ENCODE measurements at places on chromosomes 3 and 15. TPM values are rescaled to one million over a fixed set of nuclear protein-coding genes. Genes with fewer than 3 reads are reported as not detected.

Gene RASL12
- 1.7 TPM for total RNA-seq

Gene CCR3
- not detected for total RNA-seq

Gene ATP13A4
- not detected for total RNA-seq

Gene SUMF1
- 43.3 TPM for total RNA-seq

Gene AP3B2
- 5.8 TPM for total RNA-seq

Gene PLS1
- 0.99 TPM for total RNA-seq

Gene KNL1
- 1.3 TPM for total RNA-seq

Gene LRRC31
- total RNA-seq = not detected

Gene ANKRD34C
- not detected for total RNA-seq

Gene FBXW12
- 0.27 TPM for total RNA-seq

Gene GOLGA8Q
- total RNA-seq = 1.1 TPM

GRCh38 chr3:23085261-23085660 lies 117.9 kb upstream of the UBE2E2 start:
- no peak for DNase-seq

DNA sequence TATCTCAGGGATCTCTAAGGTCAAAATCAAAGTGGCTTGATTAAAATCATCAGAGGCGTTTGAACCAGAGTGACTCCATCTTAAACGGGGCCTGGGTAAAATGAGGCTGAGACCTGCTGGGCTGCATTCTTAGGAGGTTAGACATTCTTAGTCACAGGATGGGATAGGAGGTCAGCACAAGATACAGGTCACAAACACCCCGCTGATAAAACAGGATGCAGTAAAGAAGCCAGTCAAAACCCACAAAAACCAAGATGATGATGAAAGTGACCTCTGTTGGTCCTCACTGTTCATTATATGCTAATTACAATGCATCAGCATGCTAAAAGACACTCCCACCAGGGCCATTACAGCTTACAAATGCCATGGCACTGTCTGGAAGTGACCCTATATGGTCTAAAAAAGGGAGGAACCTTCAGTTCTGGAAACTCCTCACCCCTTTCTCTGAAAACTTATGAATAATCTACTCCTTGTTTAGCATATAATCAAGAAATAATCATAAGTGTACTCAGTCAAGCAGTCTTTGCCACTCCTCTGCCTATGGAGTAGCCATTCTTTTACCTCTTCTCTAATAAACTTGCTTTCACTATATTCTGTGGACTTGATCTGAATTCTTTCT lies 143.3 kb upstream of the SLCO3A1 start:
- no peak for DNase-seq

- DNase-seq = no peak
These were observed at the start of gene PLSCR2 for GRCh38 chr3:146469150-146470017. TSS of gene PLSCR2 (minus strand) at chr3:146469561. CDS start at chr3:146459904, 9,657 bp downstream.

GRCh38 chr3:88003115-88003755 lies 55.6 kb downstream of the CGGBP1 start:
- peak; percentile 81 for DNase-seq

- no peak for DNase-seq
These were observed 70.2 kb downstream of the FMN1 start for GRCh38 chr15:33124279-33124678.

GRCh38 chr3:100570811-100571210 lies 38.6 kb upstream of the ADGRG7 start:
- no peak for DNase-seq

GRCh38 chr3:189529889-189530471 lies 101.2 kb upstream of the TP63 start:
- DNase-seq = no peak

DNA sequence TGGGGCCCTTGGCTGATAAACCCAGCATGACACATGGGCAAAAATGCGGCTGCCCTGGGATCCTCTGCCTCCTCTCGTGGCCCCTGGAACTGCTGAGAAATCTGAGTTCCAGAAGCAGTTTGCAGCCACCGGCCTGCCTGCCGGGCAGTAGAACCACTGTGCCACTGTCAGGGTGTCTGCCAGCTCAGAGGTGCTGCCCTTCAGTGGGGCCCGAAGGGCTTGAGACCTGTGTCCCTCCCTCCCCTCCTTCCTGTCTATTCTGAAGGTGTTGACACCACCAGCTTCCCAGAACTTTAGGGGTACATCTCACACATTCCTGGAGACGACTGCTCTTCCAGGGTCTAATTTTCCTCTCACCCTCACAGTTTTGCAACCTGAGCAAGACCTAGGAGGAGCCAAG lies 88.2 kb upstream of the POMGNT2 start:
- DNase-seq = no peak

DNA sequence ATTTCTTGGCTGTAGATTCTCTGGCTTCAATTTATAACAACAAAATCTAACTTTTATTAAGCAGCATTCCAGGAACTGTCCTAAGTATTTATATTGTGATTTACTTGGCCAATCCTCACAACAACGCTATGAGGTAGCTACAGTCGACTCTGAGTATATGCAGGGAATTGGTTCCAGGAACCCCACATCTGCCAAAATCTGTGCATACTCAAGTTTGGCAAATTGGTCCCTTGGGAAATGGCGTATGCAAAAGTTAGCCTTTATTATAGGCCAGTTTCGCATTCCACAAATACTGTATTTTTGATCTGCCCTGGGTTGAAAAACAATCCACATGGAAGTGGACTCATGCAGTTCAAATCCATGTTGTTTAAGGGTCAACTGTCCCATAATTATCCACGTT lies 53.9 kb downstream of the RAP2B start:
- peak; percentile 98 for DNase-seq

DNA sequence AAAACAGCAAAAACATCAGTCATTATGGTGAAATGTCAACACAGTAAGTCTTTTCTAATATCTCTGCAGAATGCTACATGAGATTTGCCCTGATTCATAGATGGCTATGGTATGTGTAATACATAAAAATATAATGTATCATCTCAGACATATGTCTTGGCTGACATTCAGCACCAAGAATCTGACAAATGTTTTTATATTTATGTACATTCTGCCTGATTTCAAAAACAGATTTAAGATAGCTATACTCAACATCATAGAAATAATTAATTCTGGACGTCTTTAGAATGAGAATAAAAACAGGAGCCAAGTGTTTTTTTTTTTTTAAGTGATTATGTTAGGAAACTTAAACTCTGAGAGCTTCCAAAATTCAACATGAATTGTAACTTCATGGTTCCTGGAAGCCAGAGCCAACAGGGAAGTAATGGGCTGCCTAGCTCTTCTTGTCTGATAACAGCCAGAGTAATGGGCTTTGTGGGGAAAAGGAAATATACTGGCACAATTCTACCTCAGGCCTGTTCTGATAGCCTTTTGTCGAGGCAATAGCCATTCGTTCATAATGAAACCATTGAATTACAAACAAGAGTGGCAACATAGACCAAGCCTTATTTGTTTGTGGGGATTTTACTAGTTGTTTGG lies 184.4 kb downstream of the VGLL4 start:
- peak; percentile 64 for DNase-seq

- DNase-seq = peak; percentile 21
These were observed 45.2 kb upstream of the CCDC80 start for GRCh38 chr3:112685956-112686799.

DNA sequence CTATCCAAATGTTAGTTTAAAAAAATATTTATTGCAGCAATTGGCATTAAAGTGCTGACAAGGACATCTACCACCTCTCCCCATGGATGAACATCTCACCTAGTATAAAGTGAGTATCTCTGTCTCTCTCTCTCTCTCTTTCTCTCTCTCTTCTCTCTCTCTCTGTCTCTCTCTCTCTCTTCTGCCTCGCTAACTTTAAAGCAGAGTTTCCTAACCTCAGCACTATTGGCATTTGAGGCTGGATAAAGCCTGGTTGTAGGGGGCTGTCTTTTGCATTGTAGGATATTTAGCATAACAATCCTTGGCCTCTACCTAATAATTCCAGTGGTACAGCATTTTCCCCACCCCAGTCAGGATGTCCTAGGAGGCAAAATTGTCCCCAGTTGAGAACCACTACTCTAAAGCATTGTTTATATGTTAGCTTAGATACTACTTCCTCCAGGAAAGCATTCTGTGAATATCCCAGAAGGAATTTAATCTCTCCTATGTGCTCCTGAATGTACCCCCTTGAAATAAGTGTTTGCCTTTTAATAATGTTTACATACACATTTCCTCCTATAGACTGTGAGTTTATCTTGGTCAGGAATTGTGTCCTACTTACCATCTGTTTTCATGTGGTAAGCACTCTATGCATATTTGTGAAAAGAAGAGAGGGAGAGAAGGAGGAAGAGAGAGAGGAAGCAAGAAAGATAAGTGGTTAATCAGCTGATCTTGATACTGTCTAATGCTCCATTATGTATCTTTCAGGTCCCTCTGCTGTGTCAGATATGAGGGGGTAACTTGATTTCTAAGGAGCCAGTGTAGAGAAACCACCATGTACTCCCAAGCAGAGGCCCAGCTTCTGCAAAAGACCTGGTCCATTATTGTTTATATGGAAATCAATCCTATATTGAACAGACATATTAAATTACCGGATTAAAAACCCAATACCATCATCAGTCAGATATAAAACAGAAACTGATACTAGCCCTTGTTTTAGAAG lies 346.6 kb downstream of the RBMS3 start:
- DNase-seq = no peak

- no peak for DNase-seq
These were observed 12.1 kb upstream of the GATA2 start for GRCh38 chr3:128504963-128505730.

DNA sequence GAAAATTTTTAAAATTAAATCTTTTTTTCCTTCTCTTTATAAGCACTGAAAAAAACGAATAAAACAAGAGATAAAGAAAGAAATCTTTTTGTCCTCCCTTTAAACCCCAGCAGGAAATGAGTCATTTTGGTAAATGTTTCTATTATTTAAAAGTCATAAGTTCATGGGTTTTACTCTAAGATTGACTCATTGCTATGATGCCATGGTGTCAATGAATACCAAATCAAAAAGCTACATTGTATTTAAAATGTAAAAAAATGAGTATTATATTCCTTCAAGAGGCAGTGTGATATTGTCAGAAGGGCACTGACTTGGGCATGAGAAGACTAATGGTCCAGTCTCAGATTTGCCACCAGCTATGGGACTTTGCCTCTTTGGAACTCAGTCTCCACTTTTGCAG lies 303.4 kb upstream of the DNAJC19 start:
- peak; percentile 41 for DNase-seq

DNA sequence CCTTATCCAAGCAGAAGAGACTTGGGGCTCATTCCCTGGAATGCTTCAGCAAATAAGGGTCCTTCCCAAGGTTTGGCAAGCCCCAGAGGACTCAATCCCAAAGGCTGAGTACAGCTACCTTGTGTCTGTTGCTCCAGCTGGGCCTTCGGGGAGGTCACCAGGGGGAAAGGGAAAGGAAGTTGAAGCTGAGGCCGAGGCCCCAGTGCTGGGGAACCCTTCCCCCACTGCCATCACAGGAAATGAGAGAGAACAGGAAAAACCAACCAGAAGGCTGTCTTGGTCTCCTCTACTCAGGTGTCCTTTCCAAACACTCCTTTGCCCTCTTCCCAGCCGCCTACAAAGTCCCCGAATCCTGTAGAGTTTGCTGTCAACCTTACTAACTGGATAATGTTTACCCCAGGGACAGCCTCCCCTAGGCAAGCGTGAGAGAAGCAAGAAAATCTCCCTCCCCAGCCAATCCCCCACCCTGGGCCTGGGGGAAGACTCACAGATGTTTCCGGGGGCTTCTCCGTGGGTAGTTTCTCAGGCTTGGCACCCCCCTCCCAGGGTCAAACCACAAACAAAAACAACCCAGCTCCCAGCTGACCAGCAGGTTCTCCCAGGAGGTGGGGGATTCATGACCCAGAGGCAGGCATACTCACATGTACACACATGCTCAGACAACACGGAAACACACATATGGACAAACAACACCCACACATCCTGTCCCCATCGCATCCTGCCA lies 5.5 kb downstream of the CSRNP1 start:
- DNase-seq = no peak

- DNase-seq = peak; percentile 59
These were observed 5.8 kb upstream of the DIS3L start for GRCh38 chr15:66287461-66288057.

DNA sequence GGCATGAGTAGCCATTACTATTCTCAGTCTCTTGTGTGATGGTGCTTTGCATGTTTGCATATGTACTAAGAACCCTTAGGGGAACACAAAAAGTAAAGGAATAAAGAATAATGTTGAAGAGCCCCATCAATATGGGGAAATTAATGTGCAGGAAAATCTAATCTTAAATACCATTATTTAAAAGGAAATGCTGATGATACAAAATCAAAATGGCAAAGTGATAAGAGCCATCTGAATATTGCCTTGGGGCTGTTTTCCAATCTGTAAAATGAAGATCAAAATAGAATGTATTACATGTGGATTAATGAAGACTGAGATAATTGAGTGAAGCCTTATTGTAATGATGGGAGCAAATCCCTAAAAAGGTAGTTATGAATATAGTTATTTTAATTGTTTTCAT lies 771.4 kb downstream of the GRM7 start:
- DNase-seq = no peak

DNA sequence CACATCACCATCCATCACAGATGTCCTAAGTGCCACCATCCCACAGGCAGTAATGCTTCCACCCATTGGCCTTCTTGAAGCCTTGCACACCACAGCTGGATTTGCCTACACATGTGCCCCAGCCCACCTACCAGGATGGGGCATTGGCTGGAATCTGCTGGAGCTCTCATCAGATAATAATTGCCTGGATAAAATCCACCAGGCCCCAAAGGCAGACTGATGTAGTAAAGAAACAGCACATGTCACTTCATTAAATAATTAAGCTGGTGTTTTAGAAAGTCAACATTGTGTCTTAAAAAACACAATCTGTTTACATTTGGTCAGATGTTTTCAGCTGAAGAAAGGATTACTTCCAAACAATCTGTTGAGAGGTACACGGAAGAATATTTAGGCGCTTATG lies 229.5 kb downstream of the ATP8B4 start:
- DNase-seq = no peak

DNA sequence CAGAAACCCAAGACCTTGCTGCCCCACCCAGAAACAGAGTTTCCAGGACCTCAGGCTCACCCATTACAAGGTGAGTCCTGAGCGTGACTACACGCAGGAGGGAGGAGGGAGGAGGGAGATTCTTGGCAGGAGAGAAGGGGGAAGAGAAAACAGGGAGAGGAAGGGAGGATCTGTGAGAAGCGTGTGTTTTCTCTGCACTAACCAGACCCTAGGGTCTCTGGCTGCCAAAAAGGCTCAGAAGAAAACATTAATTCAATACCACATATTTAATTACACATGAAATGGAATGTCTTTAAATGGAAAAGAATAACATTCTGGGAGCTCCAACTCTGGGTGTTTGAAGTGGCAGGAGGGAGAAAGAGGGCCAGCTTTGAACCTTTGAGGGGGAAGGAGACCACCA lies 309.0 kb downstream of the NTRK3 start:
- DNase-seq = no peak

DNA sequence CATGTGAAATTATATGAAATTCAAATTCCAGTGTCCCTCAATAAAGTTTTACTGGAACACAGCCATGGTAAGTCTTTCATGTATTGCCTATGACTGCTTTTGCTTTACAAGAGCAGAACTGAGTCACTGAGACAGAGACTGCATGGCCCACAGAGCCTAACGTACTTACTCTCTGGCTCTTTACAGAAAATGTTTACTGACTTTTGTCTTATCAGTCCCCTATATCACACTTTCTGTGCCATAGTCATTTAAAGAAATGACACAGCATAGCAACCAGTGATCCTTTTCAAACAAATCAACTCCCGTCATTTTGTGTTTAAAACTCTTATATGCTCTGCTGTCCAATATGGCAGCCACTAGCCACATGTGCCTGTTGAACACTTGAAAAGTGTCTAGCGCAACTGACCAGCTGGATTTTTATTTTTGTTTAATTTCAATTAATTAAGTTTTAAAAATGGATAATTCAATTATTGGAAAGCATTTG lies 129.7 kb upstream of the CDIN1 start:
- DNase-seq = peak; percentile 33
